ENCODE measurements at places on chromosomes 6 and 20. TPM values are rescaled to one million over a fixed set of nuclear protein-coding genes. Genes with fewer than 3 reads are reported as not detected.

GUCA1A gene
- 0.28 TPM for total RNA-seq

SRMS gene
- total RNA-seq, result not detected

FHL5 gene
- 2.7 TPM for total RNA-seq

FOXC1 gene
- 3.3 TPM for total RNA-seq
